ENCODE measurements at places on chromosomes 4 and X.

- ATAC-seq: no peak
Measured at GRCh38 chrX:19133231-19133630, 11.0 kb upstream of the ADGRG2 start.

- ATAC-seq: peak; percentile 81
Measured at GRCh38 chrX:66728818-66729271, 90.0 kb upstream of the EDA2R start.

DNA sequence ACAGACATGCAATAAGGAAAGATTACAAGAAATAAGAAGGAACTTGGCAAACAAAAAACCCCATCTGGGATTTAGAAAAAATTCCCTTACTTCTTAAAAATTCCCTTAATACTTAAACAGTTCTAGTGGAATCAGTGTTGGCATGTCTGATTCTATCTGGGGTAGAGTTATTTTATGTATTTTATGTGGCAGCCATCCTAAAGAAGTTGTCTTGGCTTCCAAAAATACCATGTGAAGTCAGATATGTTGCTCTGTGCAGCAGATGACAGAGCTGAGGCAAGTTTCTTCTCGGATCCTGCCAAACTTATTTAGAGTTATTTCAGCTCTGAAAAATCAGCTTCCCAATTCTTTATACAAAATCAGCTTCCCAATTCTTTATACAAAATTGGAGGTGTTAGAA is 14.7 kb downstream of the YY2 start:
- peak; percentile 33 for ATAC-seq

- no peak for ATAC-seq
Measured at GRCh38 chr4:168769837-168770236, 240.2 kb downstream of the CBR4 start.

DNA sequence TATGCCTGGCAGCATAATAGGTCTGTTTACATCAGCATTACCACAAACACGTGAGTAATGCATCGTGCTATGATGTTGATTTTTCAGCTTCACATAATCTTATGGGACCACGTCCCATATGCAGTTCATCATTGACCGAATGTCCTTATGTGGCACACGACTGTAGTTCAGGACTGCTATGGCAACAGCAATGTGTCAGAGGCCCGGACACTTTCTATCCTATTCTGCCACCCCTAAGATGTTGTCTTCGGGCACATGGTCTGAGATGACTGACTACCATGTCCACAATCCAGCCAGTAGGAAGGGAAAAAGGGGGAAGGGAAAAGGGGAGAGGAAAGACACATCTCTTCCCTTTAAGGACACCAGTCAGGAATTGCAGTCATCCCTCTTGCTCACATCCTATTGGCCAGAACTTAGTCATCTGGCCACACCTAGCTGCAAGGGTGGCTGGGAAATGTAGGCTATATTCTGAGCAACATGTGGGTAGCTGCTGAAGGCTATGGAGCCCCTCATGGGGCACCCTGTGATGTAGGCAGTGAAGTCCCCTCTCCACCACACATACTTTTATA is 196.0 kb upstream of the RBPJ start:
- peak; percentile 77 for ATAC-seq

- peak; percentile 12 for ATAC-seq
Measured at GRCh38 chr4:78650106-78651024, 98.8 kb downstream of the ANXA3 start.

GRCh38 chr4:149347139-149347538 is 468.5 kb downstream of the IQCM start:
- ATAC-seq: no peak

- no peak for ATAC-seq
Measured at GRCh38 chr4:77342170-77342810, 185.3 kb downstream of the CCNG2 start.

- ATAC-seq: no peak
Measured at GRCh38 chr4:67125636-67126514, 419.4 kb downstream of the CENPC start.

DNA sequence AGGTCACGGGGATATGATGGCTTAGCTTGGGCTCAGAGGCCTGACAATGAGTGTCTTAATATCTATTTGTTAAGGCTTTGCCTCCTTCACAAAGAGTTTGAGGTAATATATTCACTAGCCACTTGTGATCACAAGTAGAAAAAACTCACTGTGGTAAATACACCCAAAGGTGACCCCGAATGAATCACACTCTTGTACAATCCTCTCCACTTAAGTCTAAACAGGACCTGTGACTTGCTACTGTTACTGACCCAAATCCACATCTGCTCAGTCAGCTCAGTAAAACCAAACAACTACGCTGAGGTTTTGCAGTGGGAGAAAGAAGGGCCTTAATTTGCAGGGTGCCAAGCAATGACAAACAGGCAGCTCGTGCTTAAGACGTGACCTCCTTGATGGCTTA is 223.8 kb upstream of the MAGEC2 start:
- no peak for ATAC-seq

DNA sequence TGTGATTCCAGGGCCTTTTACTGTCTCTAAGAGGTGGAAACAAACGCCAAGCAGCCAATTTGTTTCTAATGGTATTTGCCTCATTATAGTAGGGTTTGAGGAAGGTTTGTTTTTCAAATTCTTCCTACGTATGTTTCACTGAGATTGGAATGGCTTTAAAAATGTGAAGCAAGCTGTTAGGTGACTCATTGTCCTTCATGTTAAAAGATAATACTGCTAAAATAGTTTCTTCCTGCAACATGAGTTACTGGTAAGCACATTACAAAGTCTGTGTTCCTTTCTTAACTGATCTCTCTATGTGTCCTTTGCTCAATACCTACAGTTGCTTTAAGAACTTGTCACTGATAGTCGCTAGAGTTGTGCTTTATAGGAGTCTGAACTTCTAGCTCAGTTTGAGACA is 1183.9 kb downstream of the RPA4 start:
- ATAC-seq: peak; percentile 56

DNA sequence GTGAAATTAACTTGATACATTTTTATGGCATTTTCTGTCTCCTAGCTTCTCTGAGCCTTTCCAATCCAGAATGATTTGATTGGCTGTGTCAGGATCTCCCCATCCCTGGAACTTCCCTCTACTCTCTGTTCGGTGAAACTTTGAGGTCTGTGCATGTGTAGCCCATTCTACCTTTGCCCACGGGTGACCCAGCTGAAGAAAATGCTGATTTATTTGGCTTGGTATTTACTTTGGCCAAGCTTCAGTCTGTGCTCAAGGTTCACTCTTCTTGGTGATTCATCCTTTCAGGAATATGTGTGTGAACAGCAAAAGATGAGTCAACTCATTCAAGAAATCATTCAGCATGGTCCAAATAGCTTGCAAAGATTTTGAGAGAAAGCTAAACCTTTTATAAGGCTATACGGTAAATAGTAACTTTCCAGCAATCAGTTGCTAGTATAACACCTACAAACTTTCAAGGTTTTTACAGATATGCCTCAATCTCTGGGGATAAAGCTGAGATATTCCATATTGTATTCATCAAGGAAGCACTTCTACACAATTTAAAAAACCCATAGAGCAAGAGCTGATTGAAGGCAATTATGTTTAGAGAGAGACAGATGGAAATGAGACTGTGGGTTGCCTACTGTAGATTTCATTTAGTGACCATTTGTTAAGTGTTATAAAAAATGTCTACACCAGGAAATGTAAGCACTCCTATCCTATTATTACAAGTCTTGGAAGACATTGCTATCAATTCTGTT is 233.9 kb upstream of the CXXC4 start:
- peak; percentile 65 for ATAC-seq

DNA sequence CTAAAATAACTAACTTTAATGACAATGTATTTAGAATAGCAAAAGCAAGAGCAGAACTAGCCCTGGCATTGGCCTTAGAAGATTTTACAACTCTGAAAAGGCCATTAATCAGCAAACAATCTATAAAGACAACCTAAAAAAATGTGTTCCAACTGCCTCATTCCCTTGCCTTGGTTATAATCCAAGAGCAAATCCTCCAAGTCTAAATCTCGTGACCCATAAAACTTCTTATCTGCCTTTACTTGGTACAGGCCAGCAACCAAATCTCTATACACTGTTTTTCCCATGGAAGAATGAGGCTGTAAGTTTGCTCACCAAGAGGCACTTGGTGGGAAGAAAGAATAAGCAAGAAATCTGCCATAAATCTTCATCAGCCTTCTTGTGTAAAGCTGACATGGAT is 175.3 kb upstream of the MID1 start:
- ATAC-seq: no peak

DNA sequence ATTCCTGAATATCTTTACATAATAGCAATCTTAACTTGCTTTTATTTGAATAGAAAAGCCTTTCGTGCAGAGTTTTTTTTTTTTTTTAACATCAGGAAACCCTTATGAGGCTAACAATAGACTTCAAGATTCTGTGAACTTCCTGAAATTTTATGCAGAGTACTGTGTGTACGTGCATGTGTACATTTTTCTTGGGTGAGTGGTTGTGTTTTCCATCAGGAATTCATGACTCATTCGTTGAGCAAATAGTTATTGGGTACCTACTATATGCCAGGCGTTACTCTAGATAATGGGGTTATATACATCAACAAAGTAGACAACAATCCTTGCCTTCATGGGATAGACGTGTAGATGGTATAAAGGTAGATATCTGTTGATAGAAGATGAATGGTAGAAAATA is 59.1 kb downstream of the MRPL1 start:
- ATAC-seq: peak; percentile 97

- ATAC-seq: peak; percentile 25
Measured at GRCh38 chr4:67714248-67714583, 13.3 kb upstream of the UBA6 start.

- no peak for ATAC-seq
Measured at GRCh38 chr4:10622728-10623127, 61.8 kb downstream of the CLNK start.

DNA sequence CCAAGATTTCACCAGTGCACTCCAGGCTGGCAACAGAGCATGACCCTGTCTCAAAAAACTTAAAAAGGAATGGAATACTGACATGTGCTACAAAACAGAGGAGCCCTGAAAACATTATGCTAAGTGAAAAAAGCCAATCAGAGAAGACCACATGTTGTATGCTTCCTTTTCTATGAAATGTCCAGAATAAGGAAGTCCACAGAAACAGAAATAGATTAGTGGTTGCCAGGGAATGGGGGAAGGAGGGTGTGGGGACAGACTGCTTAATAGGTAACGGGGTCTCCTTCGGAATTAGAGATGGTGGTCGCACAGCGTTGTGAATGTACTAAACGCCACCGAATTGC is 30.1 kb upstream of the KIAA0232 start:
- no peak for ATAC-seq

- ATAC-seq: peak; percentile 81
Measured at GRCh38 chrX:78658845-78659744, at the start of gene RTL3. Gene RTL3, minus strand, starts transcription at chrX:78659328. Its CDS starts 908 bp downstream, at chrX:78658420.

GRCh38 chr4:124913237-124913636 is 200.7 kb upstream of the ANKRD50 start:
- ATAC-seq: no peak

GRCh38 chr4:150982557-150983233 is 32.4 kb downstream of the LRBA start:
- no peak for ATAC-seq

GRCh38 chr4:137961051-137961438 is 281.1 kb downstream of the SLC7A11 start:
- ATAC-seq: peak; percentile 78

GRCh38 chr4:127708985-127709384 is 21.2 kb upstream of the SLC25A31 start:
- peak; percentile 91 for ATAC-seq
